ENCODE measurements at places on chromosomes 12 and 14.

GRCh38 chr12:132530447-132530846, 40.5 kb downstream of the FBRSL1 start:
- DNase-seq = no peak

DNA sequence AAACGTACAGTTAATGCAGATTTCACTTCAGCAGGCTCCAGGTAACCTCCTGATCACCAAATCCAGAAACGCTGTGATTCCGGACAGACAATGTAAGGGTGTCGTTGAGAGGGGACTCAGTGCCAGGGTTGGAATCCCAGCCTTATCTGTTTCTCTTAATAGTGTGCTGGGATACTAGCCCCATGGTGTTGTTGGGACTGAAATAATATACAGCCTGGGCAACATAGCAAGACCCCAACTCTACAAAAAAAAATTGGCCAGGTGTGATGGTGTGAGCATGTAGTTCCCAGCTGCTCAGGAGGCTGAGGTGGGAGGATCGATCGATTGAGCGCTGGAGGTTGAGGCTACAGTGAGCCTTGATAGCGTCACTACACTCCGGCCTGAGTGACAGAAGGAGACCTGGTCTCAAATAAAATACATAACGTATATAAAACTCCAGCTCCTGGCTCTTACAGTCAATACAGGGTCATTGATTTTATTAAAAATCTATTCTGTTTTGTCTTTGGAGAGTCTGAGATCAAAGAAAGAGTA, 1.3 kb downstream of the PEBP1 start:
- DNase-seq = no peak

- DNase-seq = no peak
Observed at GRCh38 chr14:38291681-38292467, 36.0 kb upstream of the CLEC14A start.

- DNase-seq = no peak
Observed at GRCh38 chr12:75711271-75711670, 199.9 kb upstream of the KRR1 start.

DNA sequence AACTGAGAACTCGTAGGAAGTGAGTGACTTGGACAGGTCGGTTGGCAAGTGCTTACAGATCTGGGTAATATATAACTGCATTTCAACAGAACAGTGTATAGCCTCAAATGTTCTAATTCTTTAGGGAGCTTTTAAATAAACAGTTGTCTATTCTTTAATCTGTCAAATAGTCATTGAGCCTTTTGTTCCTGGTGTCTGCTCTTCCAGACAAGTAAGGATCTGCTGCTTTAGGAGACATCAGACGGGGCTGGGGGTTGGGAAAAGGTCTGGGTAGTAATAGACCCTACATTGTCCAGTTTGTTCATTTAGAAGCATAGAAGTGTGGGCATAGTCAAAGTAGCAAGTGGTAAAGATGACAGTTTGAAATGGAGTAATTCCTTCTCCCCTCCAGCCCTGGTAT, 2.0 kb downstream of the PTPN11 start:
- no peak for DNase-seq

DNA sequence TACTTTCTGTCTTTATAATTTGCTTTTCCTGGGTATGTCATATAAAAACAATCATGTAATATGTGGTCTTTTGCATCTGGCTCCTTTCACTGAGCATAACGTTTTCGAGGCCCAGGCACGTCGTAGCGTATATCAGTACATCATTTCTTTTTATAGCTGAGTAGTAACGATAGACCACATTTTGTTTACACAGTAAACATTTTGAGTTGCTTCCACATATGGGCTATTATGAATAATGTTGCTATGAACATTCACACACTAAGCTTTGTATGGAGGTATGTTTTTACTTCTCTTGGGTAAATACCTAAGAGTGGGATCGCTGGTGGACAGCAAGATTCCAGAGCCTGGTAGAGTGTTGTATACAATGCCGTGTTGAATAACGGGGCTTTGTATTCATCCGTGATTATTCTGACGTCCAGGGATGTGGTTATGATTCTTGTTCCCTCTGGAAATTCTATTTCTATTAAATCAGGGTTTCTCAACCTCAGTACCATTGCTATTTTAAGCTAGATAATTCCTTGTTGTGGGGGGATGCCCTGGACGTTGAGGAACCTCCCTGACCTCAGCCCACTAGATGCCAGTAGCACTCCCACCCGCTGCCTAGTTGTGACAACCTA, 38.9 kb upstream of the CIT start:
- no peak for DNase-seq
